ENCODE measurements at places on chromosomes 2 and 18.

DNA sequence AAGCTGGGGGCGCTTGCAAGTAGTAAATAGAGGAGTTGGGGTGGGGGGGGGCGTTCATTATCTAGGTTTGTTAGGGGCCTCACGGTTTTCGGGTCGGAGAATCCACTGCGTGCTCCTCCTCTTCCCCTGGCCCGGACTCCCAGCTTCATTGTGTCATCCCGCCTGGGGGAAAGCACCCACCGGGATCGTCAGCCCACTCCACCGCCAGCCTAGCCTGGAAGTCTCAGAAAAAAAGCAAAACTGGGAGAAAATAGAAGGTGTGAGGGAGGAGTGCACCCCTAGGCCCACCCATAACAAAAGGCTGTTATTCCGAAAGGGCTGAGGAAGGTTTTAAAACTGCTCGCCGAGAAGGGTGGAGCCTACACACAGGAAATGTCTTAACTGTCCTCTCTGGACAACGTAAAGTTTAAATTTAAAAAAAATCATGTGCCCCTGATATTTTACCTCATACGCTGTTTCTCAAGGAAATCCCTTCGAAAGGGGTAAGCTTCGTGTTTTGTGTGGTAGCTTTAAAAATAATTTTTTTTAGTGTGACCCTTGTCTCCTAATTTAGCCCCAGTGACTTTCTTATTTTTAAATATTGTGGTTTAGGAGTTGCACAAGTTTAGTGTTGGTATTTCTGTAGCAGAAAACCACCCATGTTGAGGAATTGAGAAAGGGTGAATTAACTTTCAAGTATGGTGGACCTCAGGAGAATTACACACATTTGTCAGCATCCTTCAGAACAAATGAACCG, 104.2 kb downstream of the SPTBN1 start:
- no peak for DNase-seq

DNA sequence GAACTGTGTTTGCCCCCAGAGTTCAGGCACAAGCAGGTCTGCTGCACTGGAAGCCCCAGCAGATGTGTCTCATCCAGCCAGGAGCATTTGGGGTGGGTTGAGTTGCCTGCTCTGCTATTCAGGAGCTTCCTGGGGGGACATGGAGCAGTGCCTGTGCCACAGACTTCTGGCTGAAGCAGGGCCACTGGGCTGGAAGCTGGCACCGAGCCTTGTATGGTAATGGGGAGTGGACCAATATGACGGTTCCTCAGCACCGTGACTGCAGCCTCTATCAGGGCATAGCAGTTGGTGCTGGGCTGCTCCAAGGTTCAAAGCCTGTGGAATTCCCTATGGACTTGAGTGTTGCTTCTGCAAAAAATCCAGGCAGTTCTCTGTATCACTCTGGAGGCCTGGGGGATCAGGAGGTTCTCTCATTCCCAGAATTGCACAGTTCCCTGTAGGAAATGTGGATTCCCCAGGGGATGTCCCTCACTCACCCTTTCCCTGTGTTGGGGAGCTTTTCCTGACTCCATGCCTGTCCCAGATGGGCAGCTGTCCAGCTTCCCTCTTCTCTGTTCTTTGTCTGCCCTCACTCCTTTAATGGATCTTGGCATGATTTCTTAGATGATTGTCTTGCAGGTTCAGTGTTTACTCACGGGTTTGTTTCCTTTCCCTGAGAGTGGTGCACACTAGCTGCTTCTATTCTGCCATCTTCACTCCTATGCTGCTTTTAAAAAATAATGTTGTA, 37.2 kb upstream of the THSD7B start:
- DNase-seq: no peak

GRCh38 chr2:42328148-42328833, 32.7 kb downstream of the COX7A2L start:
- no peak for DNase-seq

GRCh38 chr2:233227346-233227978, 24.0 kb upstream of the ATG16L1 start:
- no peak for DNase-seq
